ENCODE measurements at places on chromosomes 12 and 14.

DNA sequence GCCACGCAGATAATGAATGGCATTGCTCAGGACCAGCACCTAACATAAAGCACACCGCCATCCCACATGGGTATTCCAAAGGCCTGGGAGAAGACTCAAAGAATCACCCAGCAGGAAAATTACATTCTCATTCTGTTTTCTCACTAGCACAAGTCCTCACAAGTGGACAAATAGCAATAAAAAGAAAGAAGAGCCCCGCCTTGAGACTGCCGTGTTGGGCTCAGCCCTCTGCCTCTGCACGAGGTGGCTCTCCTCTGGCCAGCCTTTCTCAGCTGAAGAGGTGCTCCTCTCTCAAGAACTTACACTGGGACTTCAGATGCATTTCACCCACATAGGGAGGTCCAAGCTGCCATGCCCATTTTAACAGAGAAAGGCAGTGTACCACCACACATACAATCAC, 207.5 kb downstream of the SPTSSA start:
- no peak for DNase-seq

- no peak for DNase-seq
Observed at GRCh38 chr14:94677213-94677612, 65.0 kb downstream of the SERPINA3 start.

GRCh38 chr12:131124487-131125280, 171.0 kb downstream of the ADGRD1 start:
- DNase-seq, result no peak

- DNase-seq, result no peak
Observed at GRCh38 chr12:120749256-120749655, 23.6 kb downstream of the ACADS start.

DNA sequence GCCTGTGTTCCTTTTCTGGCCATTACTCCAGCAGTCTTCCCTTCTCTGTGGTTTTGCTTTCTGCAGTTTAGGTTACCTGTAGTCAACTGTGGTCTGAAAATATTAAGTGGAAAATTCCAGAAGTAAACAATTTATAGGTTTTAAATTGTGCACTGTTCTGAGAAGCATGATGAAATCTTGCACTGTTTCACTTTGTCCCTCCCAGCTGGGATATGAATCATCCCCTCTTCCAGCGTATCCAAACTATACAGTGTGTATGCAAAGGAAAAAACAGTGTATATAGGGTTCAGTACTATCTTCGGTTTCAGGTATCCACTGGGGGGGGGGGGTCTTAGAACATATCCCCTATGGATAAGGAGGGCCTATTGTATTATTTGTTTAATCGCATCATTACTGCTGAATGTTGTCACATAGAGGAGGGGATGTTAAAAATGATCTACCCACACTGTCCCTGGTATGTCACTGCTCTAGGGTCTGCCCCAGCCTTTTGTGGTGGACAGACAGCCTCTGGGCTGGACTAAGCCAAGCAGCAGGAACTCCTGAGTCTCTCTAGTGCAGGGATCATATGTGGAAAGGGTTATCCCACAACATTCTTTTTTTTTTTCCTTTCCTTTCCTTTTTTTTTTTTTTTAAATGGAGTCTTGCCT, 109.1 kb upstream of the MAX start:
- no peak for DNase-seq

DNA sequence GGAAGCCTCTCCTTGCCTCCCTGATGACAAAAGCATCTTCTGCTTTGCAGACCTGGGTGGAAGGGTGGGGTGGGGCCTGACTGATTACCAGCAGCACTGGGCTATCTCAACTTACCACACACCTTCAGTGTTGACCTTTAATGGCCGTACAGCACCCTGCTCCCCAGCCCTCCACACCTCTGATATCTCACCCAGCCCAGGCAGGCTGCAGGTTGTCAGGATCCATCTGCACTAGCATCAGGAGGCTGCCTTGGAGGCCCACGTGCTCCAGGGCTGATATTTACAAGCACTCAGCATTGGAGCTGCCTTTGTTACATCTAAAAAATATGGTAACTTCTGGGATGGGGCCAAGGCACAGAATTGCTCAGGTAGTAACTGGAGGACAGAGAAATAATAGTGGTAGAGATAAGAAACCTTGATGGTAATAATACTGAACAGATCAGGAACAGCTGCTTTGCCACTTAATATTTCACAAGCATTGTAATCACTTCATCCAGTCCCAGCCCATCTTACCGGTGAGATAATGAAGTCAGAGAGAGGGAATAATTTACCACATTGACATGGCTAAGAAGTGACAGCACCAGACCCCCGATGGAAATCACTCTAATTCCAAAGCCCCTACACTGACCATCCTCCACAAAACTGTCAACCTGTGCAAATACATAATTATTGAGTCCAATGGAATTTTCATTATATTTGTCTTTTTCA, 125.2 kb upstream of the RFLNA start:
- no peak for DNase-seq

- DNase-seq, result no peak
Observed at GRCh38 chr12:121803861-121804416, at the start of gene SETD1B. Gene SETD1B (plus strand): TSS chr12:121804009. CDS start chr12:121804738, 729 bp downstream.

- no peak for DNase-seq
Observed at GRCh38 chr14:79586416-79586815, 624.9 kb downstream of the DIO2 start.

DNA sequence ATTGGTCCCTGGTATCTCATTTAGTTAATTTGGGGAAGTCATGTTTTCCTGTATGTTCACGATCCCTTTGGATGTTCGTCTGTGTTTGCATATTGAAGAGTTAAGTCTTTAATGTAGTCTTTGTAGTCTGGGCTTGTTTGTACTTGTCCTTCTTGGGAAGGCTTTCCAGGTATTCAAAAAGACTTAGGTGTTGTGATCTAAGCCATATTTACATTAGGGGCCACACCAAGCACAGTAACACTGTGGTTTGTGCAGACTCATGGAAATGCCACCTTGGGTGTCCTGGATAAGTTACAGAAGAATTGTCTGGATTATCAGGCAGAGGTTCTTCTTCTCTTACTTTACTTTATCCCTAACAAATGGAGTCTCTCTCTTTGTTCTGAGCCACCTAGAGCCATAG, 380.3 kb downstream of the CCER1 start:
- no peak for DNase-seq

GRCh38 chr12:82414044-82414443, 55.7 kb downstream of the METTL25 start:
- DNase-seq, result no peak

GRCh38 chr12:78118036-78118435, 287.3 kb downstream of the NAV3 start:
- no peak for DNase-seq

- no peak for DNase-seq
Observed at GRCh38 chr12:6115389-6115788, 9.1 kb downstream of the VWF start.

DNA sequence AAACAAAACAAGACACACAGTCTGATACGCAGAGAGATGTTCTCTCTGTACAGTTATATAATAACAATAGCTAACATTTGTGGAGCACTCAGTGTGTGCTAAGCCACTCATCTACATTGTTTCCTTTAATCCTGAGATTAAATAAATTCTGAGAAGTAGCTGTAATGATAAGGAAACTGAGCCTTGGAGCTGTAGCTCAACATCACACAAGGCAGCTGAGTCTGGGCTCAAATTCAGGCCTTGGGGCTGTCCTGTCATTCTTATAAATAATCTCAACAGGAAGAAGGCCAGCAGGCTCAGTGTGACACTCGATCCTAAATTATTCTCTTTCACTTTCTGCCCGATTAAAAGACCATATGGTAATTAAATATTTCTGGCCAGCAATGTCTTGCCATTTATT, 24.5 kb downstream of the CDKN1B start:
- DNase-seq, result peak; percentile 33

DNA sequence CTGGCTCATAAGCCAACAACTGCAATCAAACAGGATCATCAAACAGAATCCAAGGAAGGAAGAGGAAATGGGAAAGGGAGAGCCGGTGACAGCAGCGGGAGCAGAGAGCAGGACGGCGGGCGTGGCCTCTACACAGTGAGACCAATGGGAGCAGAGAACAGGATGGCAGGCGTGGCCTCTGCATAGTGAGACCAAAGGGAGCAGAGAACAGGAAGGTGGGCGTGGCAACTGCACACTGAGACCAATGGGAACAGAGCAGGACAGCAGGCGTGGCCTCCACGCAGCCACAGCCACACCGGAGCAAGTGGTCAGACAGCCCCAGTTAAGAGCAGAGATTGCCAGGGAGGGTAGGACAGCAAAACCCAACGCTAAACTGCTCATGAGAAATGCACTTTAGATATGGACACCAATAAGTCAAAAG, 16.4 kb downstream of the LRCOL1 start:
- DNase-seq, result peak; percentile 93

GRCh38 chr14:24122898-24123297, 7.6 kb upstream of the FITM1 start:
- DNase-seq, result no peak
